NCI-H1417 treated with DMSO at 0.1 percent for 48 hours (cell line): ENCODE measurements at places on chromosomes 5 and 9.
A peak's percentile ranks its signal among the peaks of the same experiment; 100 is the strongest.

GRCh38 chr5:169933616-169934015 lies 46.7 kb downstream of the INSYN2B start:
- no peak for DNase-seq

- no peak for DNase-seq
Observed at GRCh38 chr5:78903861-78904260, 81.2 kb downstream of the ARSB start.

DNA sequence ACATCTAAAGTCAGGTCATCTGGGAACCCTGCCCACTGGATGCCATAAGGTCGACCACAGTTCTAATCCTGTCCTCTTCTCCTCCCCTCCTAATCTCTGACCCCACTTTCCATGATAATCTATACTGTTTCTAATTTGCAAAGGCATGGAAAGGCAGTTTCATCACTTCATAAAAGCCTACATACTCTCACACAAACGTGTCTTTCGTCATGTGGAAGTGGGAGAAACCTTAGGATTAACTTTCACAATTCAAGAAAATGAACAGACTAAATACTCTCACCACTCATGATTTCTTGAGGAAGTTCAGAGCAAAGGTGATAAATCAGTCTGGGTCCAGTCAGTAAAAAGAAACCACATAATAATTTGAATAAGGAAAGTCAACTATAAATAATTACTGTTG lies 5.5 kb downstream of the FANCC start:
- no peak for DNase-seq

DNA sequence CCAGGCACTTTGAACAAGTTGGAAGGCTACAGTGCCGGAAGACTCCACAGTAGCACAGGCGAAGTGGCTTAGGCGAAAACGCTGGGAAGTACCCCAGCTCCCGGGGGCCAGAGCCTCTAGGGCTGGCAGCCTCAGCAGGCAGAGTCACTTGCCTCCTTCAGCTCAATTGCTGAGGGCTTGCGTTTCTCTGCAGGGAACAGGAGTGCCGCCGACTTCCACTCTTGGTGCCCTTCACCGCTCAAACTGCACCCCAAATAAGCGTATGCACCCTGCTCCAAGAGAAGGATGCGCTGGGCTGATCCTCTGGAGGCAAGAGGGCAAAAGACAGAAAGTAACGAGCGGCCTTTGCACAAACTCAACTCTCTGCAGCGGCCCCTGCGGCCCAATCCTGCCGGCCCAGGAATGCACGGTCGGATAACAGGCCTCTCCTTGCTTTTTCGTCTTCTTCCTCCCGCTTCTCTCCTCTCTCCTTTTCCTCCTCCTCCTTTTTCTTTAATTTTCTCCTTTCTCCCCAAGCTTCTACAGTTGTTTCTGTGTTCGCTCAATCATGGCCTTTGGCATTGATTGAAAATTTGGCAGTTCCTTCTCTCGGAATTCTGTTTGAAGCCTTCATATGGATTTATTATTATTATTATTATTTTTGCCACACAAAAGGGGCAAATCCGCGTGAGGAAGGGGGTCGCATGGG lies 1.1 kb upstream of the S1PR3 start:
- DNase-seq: no peak

DNA sequence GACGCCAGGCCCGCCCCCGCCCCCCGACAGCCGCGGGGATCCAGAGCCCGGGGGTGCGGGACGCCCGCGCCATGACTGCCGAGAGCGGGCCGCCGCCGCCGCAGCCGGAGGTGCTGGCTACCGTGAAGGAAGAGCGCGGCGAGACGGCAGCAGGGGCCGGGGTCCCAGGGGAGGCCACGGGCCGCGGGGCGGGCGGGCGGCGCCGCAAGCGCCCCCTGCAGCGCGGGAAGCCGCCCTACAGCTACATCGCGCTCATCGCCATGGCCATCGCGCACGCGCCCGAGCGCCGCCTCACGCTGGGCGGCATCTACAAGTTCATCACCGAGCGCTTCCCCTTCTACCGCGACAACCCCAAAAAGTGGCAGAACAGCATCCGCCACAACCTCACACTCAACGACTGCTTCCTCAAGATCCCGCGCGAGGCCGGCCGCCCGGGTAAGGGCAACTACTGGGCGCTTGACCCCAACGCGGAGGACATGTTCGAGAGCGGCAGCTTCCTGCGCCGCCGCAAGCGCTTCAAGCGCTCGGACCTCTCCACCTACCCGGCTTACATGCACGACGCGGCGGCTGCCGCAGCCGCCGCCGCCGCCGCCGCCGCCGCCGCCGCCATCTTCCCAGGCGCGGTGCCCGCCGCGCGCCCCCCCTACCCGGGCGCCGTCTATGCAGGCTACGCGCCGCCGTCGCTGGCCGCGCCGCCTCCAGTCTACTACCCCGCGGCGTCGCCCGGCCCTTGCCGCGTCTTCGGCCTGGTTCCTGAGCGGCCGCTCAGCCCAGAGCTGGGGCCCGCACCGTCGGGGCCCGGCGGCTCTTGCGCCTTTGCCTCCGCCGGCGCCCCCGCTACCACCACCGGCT lies 1.0 kb downstream of the FOXE1 start:
- DNase-seq: peak; percentile 17

DNA sequence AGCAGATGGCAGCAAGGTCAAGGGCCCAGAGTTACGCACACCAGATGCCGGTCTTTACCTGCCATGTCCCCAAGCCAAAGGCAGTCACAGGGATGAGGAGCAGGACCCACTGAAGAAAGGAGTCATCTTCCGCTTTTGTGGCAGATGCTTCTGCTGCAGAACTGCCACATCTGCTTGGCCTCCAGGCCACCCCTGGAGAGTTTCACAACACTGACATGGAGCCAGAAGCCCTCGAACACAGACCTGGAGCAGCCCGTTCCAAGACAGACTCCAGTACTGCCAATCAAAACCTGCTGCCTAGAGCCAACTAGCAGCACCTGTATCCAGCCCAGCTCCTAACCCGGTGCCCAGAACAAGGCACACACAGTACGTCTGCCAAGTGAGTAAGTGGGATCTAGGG lies 1.5 kb downstream of the SURF1 start:
- DNase-seq: no peak

DNA sequence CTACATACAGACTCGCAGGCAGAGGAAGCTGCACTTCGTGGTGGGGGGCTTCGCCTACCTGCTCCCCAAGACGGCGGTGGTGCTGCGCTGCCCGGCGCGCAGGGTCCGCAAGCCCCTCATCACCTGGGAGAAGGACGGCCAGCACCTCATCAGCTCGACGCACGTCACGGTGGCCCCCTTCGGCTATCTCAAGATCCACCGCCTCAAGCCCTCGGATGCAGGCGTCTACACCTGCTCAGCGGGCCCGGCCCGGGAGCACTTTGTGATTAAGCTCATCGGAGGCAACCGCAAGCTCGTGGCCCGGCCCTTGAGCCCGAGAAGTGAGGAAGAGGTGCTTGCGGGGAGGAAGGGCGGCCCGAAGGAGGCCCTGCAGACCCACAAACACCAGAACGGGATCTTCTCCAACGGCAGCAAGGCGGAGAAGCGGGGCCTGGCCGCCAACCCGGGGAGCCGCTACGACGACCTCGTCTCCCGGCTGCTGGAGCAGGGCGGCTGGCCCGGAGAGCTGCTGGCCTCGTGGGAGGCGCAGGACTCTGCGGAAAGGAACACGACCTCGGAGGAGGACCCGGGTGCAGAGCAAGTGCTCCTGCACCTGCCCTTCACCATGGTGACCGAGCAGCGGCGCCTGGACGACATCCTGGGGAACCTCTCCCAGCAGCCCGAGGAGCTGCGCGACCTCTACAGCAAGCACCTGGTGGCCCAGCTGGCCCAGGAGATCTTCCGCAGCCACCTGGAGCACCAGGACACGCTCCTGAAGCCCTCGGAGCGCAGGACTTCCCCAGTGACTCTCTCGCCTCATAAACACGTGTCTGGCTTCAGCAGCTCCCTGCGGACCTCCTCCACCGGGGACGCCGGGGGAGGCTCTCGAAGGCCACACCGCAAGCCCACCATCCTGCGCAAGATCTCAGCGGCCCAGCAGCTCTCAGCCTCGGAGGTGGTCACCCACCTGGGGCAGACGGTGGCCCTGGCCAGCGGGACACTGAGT lies 255.9 kb downstream of the SAXO1 start:
- no peak for DNase-seq

- DNase-seq: no peak
Observed at GRCh38 chr9:108386032-108386431, 469.8 kb downstream of the ACTL7B start.

DNA sequence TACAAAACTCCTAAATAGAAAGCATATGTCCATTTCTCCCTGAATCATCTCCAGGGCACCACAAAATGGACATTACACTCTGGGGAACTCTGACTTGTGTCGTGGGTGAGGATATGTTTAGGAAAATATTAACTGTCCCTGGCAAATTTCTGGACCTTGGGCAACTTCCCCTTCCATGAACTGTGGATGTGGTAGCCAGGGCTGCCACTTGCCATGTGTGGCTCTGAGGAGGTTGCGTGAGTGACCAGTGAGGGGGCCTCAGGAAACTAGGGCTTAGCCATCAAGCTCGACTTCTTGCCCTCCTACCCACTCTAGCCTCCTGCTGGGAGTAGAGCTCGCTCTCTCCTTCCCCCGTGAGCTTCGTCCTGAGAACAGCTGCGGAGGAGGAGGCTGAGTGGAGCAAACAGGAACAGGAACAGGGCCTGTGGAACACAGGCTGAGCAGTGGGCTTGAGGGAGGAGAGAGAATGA lies 13.8 kb upstream of the STC2 start:
- DNase-seq: no peak

DNA sequence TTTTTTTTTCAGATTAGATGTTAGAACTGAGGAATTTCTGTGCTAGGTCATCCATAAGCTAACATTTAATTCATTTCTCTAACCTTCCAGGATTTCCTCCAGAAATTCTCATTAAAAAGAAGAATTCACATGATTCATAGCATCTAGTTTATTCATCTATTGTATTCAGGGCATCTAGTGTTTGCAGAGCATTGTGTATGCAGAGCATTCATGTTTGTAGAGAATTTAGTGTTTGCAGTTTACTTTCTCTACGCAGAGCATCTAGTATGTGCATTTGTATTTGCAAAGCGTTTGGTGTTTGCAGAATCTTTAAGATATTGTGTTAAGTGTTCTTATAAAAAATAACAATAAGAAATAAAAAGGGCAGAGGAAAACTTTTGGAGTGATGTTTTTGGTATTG lies 491.1 kb downstream of the MTRR start:
- no peak for DNase-seq

DNA sequence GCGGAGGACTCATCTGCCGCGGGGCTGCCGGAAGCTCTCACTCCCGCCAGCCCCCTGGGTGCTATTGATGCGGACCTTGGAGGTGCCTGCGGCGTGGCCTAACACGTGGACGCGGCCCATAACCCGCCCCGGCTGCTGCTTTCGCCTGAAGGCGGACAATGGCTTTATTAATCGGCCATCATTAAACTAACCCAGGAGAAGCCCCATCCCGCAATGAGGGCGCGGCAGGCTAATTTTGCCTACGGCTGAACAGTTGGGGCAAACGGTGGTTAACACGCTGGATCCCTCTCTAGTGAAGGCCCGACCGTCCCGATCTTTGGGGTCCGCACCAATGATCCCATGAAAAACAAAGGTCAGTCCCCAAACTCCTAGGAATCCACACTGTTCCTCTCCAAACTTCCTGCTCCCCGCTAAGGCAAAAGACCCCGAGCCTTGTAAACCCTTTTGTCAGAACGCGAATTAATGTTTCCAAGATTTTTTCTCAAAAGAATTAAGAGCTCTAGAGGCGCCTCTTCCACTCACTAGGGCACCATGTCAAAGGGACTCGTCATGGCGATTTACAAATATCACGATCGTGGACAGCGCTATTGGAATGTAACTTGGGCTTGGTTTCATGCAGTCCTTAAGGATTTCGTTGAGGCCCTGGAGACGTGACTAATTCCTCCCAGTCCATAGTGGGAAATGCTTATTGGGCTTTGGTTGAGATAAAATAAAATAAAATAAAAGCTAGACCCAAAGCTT lies 193.1 kb downstream of the MEF2C start:
- DNase-seq: no peak

- DNase-seq: no peak
Observed at GRCh38 chr5:62206150-62206829, 99.7 kb upstream of the KIF2A start.

- no peak for DNase-seq
Observed at GRCh38 chr5:9165546-9165945, 380.3 kb downstream of the SEMA5A start.

- DNase-seq: no peak
Observed at GRCh38 chr5:76718880-76719279, 3.0 kb downstream of the F2R start.

DNA sequence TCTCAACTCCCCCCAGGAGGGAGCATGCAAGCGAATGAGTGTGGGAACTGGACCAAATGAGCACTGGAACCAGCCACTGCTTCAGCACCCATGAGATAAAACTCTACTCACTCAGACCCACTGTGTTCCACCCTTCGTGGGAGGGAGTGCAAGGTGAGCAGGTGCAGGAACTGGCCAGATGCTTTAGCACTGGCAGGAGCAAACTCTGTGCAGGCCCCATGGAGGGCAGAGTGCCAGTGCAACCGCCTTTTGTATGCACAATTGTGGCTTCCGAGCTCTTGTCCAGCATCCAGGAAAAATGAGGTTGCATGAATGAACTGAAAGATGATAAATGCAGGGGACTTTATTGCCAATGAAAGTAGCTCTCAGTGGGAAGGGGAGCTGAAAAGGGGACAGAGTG lies 67.4 kb upstream of the CCDC112 start:
- DNase-seq: no peak

DNA sequence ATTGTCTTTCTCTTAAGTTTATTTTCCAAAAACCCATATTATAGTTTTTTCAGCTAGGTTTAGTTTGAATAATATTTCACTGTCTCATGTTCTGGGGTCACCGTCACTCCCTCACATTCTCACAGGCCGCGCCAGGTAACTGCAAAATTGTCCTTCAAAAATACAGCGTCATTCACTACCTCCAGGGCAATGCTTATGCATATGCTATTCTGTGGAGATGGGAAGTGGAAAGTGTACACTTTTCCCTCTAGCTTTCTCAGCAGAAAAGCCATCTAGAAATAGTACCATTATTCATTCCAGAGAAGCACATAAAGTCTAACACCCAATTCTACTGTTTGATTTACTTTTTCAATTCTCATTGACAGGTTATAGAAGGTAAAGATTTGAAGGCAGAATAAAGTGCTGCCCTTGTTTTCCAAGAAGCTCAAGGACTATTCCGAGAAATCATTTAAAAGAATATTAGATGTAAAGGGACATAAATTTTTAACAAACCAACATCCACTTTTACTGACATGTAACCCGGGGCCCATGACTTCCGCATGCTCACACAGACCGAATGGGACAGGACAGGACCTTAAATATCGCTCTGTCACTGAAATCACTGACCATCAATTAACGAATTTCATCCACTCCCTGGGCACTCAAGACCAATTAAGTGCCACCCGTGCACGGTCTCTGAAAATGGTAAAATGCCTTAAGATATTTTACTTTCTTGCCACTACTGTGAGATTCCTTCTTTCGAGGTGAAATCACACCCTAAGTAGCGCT lies 720 bp downstream of the NUDT12 start:
- no peak for DNase-seq

GRCh38 chr9:125540497-125540896 lies 166.5 kb downstream of the MAPKAP1 start:
- no peak for DNase-seq

DNA sequence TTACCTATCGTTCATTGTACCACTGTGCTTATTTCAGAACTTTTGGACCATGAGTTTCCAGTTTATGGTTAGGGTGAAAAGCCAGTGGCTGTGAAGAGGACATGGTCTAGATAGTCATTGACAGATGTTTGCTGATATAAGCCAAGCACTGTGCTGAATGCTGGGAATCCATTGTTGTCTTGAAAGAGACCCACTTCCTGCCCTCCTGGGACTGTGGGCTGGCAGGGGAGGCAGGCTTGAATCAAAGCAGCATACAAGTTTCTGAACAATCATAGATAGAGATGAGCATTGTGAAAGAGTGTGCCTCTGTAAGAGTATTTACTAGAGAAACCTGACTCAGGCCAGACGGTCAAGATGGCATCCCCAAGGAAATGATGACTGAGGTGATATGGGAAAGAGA lies 73.4 kb downstream of the NMUR2 start:
- DNase-seq: no peak
